ENCODE measurements at places on chromosomes 3 and 15.

DNA sequence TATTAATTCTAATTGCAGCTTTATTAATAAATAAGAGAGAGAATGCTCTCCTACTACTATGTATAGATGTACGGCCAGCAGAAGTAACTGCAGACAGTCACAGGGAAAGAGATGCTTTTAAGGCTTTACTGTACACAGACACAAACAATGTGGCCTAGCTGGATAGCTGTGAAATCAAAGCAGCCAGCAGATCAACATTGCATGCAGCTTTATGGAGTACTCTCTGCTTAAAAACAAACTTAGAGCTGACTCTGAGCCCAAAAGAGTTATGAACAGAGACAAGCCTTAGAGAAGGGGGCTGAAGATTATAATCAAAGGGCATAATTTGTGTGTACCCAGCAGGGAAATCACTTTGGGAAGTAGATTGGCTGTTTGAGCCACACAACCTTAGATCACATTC is 47.2 kb downstream of the CADM2 start:
- DNase-seq, result no peak

GRCh38 chr3:128343287-128344051 is 123.2 kb downstream of the DNAJB8 start:
- DNase-seq, result no peak

- no peak for DNase-seq
These were observed 83.5 kb upstream of the PLCL2 start for GRCh38 chr3:16801223-16801622.

- no peak for DNase-seq
These were observed 612.9 kb upstream of the TBL1XR1 start for GRCh38 chr3:177810162-177810623.

DNA sequence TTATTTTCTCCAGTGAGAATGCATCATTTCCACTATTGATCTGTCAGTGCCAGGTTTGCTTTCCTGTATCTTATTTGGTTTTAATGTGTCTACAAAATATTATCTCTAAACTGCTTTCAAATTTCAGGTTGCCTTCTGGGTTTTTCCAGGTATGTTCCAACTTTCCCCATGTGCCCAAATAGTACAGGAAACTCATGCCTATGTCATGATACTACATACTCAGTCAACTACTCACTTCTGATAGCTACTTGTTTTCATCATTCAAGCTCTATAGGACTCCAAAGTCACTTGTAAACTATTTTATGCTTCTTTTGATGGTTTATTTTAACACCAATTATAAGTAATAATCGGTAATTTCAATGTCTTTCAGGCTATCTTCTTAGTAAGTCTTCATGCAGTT is 134.8 kb upstream of the TTC14 start:
- no peak for DNase-seq

DNA sequence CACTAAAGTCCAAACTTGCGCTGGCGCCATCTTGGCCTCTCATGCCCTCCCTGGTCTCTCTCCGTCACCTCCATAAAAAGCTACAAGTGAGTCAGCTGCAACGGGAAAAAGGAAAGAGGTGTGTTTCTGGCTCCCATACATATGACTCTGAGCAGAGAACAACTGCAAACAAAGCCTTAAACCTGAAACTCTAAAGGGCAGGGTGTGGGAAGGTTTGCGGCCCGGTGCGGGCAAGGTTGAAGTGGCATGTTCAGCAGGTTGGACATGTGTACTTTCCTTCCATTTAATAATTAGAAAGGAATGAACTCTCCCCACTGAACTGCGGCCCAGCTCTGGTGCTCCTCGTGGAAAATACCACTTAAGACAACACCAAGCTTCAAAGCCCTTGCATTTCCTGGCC is 59.0 kb upstream of the PPARG start:
- no peak for DNase-seq

GRCh38 chr15:57147621-57148020 is 228.7 kb upstream of the CGNL1 start:
- no peak for DNase-seq

DNA sequence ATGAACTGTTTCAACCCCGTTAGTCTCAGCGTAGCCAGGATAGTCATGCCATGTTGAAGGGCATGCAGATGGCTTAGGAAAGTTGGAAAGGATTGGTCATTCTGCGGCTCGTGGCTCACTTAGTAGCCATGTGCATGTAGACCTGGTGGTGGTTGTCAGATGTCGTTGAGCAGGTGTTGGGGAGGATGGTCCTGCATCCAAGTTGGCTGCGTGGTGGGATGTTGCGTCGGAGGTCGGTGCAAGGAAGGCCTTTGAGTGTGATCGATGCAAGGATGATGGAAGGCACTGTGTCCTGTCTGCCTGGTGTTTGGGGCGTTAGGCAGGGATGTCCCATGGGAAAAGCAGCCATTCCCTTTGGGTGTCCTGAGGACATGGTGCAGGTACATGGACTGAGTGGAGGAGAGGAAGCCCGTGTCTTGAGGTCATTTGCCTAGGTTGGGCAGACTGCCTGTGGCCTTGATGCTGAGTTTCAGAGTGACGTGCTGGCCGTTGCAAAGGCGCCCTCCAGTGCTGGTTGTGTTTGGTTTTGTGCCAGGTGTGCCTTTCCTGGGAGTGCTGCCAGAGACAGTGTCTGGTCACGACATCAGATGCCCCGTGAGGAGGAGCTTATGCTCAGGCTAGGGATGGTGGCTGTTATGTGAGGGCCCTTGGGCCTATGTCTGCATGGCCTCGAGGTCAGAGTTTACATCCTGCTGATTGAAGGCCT is 103.4 kb downstream of the SNRPN start:
- DNase-seq, result no peak

GRCh38 chr3:49793486-49794085 is 6.1 kb downstream of the CDHR4 start:
- no peak for DNase-seq

DNA sequence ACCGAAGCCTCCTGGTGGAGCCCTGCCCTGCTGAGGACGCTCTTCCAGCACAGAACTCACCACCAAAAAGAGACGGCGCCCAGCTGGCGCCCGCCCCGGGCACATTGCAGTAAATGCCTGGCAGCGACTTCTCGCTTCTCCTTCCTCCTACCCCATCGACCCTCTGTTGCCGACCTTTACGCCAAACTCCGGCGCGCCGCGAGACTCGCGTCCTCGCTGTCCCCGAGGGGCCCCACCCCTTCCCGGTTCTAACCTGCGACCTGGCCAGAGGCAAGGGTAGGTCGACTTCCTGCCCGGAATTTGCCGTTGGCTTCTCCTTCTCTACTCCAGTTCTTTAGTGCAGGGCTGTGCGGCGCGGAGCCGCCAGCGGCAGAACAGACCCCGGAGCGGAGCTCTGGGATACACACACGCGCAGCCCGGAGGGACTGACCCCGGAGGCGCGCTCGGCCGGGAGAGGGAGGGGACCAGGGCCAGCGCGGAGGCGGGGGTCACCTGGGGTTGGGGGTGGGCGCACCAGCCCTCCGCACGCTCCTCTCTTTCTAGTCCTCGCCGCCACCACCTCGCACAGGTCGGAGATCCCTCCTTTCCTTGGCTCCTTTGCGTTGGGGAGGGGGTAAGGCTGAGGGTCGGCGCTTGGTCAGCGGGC is 226.6 kb upstream of the AZI2 start:
- DNase-seq, result no peak

- no peak for DNase-seq
These were observed 106.8 kb downstream of the BBX start for GRCh38 chr3:107629566-107629965.

DNA sequence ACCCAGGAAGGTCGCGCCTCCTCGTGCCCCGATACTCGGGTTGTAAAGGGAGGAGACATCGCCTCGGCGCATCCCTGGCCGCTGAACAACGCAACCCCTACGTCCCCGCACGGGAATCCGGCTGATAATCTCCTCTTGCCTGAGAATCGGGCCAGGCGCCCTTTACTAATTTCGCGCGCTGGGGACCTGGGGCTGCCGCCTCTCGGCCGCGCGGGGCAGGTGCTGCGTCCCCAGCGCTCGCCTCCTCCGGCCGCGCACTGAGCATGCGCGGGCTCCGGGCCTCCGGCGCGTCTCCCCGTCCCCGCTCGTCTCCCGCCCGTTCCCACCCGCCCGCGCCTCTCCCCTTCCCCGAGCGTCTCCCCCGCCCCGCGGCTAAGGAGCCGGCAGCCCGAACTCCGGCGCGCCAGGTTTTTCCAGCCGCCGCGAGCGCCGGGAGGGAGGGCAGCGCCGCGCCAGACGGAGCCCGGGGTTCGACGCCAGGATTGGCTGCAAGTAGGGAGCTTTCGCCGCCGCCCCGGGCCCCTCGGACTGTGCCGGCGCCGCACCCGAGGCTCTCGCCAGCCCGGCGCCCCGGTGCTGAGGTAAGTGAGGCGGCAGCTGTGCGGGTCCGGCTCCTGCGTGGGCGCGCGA is at the start of gene CNTN4:
TSS of gene CNTN4 (plus strand) at position 469 of the 630 bp plus-strand sequence.
- DNase-seq, result no peak

- no peak for DNase-seq
These were observed 33.0 kb downstream of the HES1 start for GRCh38 chr3:194168994-194169393.

DNA sequence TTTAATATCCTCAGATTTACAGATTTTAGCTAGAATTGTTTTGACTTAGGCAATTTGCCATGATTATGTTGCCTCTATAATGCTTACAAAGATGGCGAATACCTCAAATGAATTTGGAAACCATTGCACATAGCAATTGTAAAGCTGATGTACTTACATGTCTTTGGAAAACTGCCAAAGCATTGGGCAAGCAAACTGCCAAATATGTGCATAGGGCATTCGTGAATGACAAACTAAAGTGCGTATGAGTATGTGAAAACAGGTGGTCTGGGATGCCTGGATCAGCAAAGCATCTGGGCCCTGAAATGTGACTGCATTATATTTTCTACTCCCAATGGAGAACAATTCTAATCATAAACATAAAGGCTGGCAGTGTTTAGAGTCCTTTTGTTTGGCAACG is 445.3 kb upstream of the ROBO1 start:
- DNase-seq, result no peak

GRCh38 chr3:12670365-12671119 is 6.6 kb upstream of the RAF1 start:
- no peak for DNase-seq

Data from activated CD4-positive, alpha-beta T cell treated with anti-CD3 and anti-CD28 coated beads for 4 hours (primary cell).